ENCODE measurements at places on chromosomes 12 and 14.

DNA sequence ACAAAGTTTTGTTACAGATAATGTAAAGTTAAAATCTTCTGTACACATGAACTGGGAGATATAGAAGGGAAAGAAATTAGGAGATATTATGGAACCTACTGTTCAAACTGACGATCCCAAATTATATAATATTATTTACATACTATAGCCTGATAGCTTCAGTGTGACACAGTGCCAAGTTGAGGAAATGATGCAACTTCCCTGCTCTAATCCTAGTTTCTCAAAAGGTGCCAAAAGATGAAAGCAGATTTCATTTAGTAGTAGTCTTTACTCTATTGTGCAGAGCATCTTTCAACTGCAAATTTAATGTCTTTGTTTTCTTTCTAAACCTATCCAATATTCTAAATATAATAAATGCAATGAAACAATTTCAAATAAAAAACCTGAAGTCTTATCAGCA, 46.9 kb downstream of the COCH start:
- no peak for DNase-seq

DNA sequence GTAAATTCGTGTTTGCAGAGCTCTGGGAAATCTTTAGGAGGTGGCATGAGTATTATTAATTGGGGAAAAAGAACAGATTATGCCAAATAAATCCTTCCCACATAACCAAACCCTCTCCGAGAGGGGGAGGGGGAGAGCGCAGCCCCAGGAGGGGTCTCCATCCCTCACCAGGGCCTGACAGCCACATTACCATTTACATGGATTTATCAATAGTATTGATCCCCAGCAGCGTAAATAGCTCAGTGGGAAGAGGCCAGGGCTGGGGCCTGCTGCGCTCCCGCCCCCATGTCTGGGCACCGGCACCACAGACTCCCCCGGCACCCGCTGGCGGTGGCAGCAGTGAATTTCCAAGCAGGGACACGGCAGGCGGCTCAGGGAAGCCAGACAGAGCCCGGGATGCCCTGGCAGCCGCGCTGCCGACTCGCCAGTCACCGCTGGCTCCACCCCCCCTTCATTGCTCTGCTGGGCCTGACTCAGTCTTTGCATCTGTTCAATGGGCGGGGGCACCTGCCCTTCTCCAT, 2.4 kb downstream of the NCOR2 start:
- no peak for DNase-seq

DNA sequence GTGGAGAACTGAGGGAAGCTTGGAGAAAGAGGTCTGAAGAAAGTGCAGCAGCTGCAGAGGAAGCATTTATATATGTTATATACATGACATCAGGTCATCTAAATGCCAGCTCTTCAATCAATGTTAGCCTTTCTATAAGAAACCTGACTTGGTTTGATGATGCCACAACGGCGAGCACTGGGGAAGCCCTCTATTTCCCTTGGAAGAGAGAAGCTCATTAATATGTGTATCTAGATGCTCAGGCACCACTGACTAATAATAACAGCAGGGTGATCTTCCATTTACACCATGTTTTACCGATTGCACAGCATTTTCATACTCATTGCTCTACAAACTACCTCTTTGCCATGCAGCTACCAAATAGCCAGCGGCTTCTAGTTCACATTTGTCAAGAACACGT, 811 bp downstream of the ACYP1 start:
- no peak for DNase-seq

DNA sequence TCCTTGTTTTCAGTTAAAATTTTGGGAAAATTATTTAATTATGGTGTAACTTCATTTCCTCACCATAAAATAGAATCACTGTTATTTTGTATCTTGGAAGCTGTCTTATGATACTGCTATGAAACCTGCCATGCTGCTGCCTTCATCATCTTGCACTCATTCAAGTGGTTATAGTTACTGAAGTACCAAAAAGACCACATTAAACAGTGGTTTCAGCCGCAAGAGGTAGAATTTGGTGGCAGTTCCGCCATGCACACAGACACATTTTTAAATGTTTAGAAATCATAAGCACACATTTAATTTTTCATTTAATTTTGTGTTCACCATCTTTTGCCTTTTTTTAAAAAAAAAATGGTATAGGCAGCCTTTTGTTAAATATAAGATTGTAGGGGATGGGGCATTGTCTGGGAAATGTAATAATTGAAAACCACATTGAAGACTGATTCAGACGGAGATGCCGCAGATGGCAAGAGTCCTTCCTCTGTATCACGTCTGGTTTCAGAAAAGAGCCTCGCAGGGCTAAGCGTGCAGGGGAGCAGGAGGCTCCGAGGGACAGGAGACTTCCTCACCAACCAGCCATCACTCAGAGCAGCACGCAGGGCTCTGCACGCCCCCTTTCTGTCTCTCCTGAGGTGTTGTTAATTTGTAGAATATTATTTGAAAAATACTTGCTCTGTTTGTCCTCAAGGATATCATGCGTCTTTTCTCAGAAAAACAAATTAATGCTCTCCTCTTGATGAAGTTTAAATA, 115.2 kb upstream of the PELI2 start:
- DNase-seq, result no peak

Data from hepatic stellate cell (primary cell).